ENCODE measurements at places on chromosomes 6 and 20.

DNA sequence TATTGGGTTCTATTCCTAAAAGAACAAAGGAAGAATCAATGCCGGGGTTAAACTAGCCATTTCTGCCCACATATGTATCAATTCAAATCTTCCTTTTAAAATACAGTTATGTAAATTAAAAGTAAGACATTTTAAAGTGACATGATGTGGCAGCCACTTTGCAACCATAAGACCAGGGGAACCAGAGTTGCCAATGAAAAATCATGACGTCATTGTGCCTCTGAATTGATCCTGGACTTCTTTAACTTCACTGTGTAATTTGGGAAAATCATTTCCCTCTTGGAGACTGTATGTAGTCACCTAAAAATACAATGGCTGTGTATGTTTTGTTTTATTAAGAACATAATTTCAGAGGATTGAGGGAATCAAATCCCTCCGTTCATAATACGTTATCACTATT is 42.2 kb downstream of the SLC13A3 start:
- DNase-seq, result no peak

- DNase-seq, result peak; percentile 34
Measured at GRCh38 chr6:34852406-34853085, 35.3 kb downstream of the TAF11 start.

- DNase-seq, result peak; percentile 98
Measured at GRCh38 chr20:32474967-32475811, 109.9 kb downstream of the NOL4L start.

GRCh38 chr6:161437851-161438250 is 164.0 kb upstream of the AGPAT4 start:
- DNase-seq, result no peak

- peak; percentile 41 for DNase-seq
Measured at GRCh38 chr6:3627956-3628835, 123.3 kb downstream of the PXDC1 start.

GRCh38 chr20:38536310-38536709 is 44.7 kb upstream of the ADIG start:
- DNase-seq, result no peak

- DNase-seq, result no peak
Measured at GRCh38 chr20:36528176-36528874, 13.0 kb upstream of the MYL9 start.

GRCh38 chr6:74458536-74458935 is 747.3 kb downstream of the COL12A1 start:
- no peak for DNase-seq

DNA sequence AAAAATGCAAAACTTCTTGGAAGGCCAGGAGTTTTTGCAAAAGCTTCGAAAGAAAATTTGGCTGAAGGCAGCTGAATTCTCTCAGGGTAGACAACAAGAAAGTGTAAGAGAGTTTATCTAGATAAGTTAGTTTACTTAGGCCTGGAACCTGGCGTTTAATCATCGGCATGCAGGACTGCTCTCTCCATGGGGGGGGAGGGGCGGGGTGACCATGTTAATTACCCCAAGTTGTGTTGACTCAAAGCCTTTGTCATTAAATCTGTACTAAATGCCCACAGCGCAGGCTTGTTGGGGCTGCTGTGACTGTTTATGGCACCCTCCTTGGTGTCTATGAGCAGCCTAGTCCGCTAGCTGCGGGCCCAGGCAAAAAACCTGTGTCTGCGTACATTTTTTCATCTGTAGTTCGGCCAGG is 20.1 kb upstream of the ZNF451 start:
- peak; percentile 28 for DNase-seq

DNA sequence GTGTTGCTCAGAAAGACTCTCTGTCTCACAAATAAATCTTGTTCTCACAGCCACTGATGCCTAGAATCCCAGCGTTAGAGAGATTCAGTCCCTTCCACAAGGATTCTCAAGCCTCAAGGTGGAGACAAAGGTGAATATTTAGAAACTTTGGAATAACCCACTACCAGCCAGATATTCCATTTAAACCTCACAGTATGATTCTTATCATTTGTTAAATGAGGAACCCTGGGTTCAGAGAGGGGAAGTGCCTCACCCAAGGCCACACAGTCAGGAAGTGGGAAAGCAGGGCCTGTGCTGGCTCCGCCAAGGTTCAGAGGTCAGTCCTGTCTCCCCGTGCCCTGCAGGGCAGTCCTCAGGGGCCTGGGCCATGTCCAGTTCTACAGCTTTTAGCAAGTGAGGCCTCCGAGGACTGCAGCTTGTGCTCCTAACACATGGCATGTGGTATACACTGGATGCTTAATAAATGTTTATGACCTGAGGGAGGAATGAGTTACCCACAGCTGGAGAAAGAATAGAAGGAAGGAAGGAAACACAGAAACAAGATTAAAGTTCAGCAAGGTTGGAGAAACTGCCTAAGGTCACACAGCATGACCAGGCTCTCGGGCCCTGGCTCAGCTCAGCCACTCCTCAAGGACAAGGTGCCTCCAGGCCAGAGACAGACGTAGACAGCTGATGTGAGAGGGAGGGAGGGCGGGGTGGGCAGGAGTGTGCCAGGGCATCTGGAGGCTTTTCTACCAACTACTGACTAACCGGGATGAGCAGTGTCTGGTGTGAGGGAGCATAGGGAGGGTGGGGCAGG is 3.9 kb upstream of the TGM2 start:
- DNase-seq, result no peak

DNA sequence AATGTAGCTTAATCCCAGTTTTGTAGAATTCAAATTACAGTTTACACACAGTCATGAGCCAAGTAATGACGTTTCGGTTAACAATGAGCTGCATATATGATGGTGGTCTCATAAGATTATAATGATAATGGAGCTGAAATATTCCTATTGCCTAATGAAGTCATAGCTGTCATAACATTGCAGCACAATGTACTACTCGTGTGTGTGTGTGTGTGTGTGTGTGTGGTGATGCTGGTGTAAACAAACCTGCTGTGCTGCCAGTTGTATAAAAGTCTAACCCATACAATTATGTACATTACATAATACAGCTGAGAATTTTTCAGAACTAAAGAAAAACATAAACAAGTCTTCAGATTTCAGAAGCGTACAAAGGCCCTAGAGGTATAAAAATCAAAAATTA is 66.7 kb upstream of the ARID1B start:
- no peak for DNase-seq

GRCh38 chr6:125356884-125357283 is 55.1 kb upstream of the HDDC2 start:
- no peak for DNase-seq

Measured in astrocyte of the hippocampus (primary cell).